ENCODE measurements at places on chromosomes 16 and 17.

- peak; percentile 81 for DNase-seq
These were observed 959 bp upstream of the ANKRD13B start for GRCh38 chr17:29591737-29592608.

DNA sequence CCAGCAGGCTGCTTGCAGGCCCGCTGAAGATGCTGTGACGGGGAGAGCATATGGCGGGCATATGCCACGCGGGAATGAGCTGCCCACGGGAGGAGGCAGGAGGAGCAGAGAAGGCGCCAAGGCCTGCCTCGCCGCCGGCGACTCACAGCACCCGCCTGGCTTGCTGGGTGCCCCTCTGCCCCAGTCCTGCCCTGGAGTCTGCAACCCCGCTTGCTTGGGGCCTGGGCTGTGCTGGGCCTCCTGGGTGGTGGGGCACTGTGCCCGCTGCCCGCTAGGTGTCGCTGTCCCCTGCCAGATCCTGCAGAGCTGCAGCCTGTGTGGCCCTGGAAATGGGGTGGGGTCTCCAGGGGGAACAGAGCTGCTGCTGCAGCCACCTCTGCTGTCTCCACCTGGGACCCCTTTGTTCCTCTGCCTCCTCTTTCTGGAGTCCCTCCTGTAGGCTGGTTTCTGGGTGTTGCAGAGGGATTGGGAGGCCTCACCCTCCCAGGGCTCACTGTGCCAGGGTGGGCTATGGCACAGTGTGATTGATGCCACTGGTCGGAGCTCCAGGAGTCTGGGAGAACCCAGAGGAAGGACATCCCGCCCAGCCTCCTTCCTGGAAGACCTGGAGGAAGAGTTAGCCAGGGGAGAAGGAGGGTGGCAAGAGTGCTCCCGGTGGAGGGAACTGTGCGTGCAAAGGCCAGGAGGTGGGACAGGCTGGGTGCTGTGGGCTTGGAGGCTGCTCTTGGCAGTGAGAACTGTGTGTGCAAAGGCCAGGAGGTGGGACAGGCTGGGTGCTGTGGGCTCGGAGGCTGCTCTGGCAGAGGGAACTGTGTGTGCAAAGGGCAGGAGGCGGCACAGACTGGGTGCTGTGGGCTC is 141.0 kb upstream of the CIBAR2 start:
- no peak for DNase-seq

- DNase-seq, result no peak
These were observed 54.2 kb downstream of the ZFPM1 start for GRCh38 chr16:88507231-88507743.

GRCh38 chr17:75075597-75076336 is 12.0 kb upstream of the SLC16A5 start:
- no peak for DNase-seq

GRCh38 chr16:2856061-2856670 is 1.8 kb downstream of the PRSS22 start:
- DNase-seq, result no peak

DNA sequence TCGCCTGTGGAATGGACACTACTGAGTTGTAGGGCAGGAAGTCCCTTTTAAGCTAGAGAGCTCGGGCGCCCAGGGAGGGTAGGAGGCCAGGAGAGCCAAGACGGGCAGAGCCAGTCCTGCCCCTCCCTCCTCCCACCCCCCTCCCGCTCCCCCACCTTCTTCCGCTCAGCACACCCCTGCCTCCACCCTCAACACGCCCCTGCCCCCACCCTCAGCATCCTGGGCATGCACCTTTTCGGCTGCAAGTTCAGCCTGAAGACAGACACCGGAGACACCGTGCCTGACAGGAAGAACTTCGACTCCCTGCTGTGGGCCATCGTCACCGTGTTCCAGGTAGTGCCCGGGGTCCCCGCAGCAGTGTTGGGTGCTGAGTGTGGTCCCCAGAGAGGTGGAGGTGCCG is 18.3 kb downstream of the TPSG1 start:
- no peak for DNase-seq

- DNase-seq, result peak; percentile 51
These were observed 477 bp upstream of the OSGIN1 start for GRCh38 chr16:83952587-83952939.

DNA sequence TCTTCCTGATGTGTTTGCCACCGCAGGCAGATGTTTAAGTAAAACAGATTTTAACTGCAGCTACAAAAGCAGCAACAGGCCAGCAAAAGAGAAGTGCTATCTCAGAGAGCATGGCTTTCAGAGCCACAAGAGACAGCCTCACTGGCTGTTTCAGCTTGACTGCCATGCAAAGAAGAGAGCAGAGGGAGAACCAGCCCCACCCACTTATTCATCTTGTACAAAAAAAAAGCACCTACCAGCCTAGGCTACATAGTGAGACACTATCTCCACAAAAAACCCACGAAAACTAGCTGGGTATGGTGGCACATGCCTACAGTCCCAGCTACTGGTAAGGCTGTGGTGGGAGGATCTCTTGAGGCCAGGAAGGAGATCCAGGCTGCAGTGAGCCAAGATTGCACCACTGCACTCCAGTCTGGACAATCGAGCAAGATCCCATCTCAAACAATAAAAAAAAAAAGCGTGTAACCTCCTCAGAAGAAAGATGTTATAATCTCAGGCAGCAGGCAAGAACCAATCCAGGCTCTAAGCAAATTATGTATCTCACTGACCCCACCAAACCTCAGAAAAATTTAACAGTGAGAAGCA is 30.0 kb downstream of the STH start:
- no peak for DNase-seq

DNA sequence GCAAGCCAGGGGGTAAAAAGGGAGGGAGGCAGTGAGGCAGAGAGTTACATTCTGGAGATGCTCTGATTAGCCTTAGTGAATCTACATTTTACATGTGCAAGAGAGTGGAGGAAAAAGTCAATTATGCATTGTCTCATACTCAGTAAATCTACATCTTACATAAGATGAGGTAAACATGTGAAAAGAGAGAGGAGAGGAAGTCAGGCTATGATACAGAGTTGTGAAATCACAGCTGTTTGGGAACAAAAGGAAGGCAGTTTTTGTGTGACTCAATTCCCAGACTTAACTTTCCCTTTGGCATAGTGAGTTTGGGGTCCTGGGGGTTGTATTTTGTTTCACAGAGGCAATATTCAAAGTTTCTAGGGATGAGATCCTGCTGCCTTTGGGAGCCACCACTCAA is 67.8 kb downstream of the GP2 start:
- DNase-seq, result no peak

GRCh38 chr16:56610609-56611111 is 2.3 kb downstream of the MT2A start:
- no peak for DNase-seq

DNA sequence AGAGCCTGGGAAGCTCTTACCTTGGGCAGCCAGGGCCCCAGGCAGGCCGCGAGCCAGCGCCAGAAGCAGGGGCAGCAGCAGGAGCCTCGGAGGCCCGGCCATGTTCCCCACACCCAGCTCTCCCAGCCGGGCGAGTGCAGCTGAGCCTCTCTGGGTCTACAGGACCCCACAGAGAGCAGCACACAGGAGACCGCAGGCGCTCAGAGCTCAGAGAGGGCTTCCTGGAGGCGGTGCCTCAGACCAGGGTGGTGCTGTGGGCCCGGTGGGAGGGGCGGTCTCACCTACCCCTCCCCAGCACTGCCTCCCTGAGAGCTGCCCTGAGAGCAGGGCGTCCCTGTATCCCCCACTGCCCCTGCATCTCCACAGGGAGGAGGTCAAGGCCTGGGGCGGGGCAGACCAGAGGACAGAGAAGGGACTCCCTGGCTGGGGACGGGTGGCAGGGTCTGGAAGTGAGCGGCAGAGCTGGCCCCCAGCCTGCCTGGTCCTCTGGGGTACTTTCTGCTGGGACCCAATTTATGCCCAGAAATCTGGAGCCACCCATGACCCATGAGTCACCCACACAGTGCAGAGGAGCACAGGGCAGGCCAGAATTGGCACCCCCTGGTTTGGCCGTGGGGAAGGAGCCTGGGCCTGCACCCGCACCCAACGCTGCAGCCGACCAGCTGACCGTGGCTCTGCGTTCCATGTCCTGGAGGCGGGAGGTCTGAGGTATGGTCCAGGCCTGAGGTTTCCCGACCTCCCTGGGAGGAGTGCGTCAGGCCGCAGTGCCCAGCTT is at the start of gene CD7:
Gene CD7 (minus strand): TSS at position 215 of the 775 bp plus-strand sequence. CDS start 113 bp downstream, at position 102.
- DNase-seq, result no peak

- no peak for DNase-seq
These were observed 82.1 kb downstream of the MSI2 start for GRCh38 chr17:57338257-57338914.

- no peak for DNase-seq
These were observed 89.5 kb upstream of the TOB1 start for GRCh38 chr17:50955667-50956120.

DNA sequence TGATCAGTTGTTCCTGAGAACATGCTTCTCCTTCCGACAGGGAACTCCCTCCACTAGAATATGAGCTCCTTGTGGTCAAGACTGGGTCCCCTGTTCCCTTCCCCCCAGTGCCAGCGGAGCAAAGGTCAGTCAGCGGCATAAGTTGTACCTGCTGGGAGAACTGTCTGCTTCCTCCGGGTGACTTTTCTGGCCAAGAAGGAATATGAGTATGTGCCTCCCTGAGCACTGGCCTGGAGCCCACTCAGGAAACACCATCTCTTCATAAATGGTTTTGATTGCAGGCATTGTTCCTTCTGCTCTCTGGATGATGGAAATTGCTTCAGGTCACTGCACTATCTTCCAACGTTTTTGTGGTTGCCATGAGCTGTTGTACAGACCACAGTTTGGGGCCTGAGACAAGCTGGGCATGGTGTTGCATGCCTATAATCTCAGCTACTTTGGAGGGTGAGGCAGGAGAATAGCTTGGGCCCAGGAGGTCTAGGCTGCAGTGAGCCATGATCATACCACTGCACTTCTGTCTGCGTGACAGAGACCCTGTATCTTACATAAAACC is 2.9 kb upstream of the P4HB start:
- no peak for DNase-seq

DNA sequence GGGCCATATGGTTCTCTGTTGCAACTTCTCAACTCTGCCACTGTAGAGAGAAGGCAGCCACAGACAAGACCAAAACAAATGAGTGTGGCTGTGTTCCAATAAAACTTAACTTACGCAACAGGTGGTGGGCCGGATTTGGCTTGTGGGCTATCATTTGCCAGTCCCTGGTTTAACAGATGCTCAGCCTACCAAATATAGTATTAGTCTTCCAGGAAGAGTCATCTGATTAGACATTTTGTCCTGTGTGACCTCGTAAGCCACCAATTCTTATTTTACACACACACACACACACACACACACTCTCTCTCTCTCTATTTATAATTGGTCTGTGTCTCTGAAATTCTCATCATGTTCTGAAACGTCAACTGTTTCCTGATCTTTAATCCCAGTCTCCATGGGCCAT is 245.9 kb downstream of the XYLT1 start:
- no peak for DNase-seq

GRCh38 chr16:30112197-30113030 is 923 bp downstream of the GDPD3 start:
- DNase-seq, result no peak

- DNase-seq, result no peak
These were observed 72.6 kb upstream of the CDH5 start for GRCh38 chr16:66293932-66294331.

DNA sequence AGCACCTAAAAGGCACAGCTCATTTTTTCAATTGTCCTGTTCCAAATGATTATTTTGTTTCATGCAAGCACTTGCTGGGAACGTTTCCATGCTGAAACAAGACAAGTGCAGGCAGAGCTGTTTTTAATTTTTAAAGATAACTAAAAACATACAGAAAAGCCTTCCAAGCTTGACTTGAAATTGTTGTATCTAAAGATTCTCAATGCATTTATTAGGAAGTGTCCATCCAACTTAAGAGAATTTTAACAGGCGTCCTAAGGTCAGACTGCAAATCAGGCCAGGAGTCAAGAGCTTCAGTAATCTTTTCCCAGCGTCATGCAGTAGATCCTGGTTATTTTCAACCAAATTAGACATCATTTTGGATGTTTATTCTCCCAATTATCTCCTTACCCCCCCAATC is 702.8 kb downstream of the KCNJ2 start:
- DNase-seq, result no peak

DNA sequence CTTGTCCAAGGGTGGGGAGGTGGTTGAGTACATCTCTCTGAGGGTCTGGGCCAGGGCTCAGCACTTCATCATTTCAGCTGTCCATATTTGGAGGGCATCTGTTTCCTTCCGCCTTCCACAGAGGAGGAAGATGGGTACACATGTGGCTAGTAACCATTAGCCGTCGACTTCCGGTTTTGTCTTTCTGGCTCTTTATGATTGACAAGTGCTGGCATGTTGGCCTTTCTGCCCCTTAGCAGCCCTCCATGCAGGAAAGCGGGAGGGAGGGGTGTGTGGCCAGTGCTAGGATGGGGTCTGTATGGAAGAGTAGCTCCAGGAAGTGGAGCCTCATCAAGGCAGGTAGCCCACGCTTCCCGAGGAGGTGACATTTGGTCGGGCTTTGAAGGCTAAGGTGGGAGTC is 69.6 kb downstream of the RAI1 start:
- no peak for DNase-seq

GRCh38 chr17:50064253-50065001 is 8.5 kb downstream of the ITGA3 start:
- peak; percentile 93 for DNase-seq

- no peak for DNase-seq
These were observed 9.9 kb downstream of the CCDC182 start for GRCh38 chr17:57735230-57735629.

- DNase-seq, result peak; percentile 88
These were observed 115.8 kb downstream of the NPIPB11 start for GRCh38 chr16:29290631-29291247.

DNA sequence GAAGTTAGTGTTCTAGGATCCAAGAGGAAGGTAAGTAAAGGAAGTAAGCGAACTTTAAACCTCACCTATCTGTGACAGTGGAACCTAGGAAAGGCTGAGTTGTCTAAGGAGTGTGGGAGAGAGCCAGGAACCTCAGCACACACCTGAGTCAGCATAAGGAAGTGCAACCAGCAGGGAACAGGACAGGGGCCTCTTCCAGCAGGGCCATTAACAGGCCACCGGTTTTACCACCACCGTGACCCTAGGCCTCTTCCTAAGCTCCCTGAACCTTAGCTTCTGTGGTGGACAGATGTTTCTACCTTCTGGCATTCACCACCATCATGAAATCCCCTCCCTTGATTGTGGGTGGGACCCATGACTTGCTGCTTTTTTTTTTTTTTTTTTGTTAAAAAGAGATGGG is 26.7 kb upstream of the GPATCH8 start:
- DNase-seq, result no peak

Data from kidney glomerular epithelial cell (primary cell).